ENCODE measurements at places on chromosomes 4 and X. TPM values are rescaled to one million over a fixed set of nuclear protein-coding genes. Genes with fewer than 3 reads are reported as not detected.

- no peak for DNase-seq
Observed at GRCh38 chrX:97751735-97752134, 868.0 kb downstream of the RPA4 start.

- no peak for DNase-seq
Observed at GRCh38 chr4:174972911-174973310, 54.8 kb downstream of the ADAM29 start.

- DNase-seq, result no peak
Observed at GRCh38 chr4:152858934-152859333, 77.2 kb upstream of the FHDC1 start.

- no peak for DNase-seq
Observed at GRCh38 chr4:112058433-112058832, 86.8 kb upstream of the FAM241A start.

Gene FGF16
- total RNA-seq, result not detected

DNA sequence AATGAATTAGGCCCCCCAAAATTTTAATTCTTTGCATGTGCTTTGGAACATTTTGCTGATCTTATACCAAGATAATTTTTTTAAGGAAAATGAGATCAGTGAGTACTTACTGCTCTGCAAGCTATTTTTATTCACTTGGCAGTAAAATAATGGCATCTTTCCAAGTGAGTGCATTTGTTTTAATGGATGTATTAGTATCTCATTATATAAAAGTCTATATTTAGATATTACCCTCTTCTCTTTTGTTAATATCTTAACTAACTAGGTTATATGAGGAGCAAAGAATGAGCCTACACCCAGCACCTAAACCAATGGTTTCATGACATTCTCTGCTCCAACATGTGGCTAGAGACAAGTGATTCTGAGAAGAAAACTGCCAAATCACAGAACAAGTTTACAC, 21.1 kb upstream of the ARAF start:
- DNase-seq, result no peak

DNA sequence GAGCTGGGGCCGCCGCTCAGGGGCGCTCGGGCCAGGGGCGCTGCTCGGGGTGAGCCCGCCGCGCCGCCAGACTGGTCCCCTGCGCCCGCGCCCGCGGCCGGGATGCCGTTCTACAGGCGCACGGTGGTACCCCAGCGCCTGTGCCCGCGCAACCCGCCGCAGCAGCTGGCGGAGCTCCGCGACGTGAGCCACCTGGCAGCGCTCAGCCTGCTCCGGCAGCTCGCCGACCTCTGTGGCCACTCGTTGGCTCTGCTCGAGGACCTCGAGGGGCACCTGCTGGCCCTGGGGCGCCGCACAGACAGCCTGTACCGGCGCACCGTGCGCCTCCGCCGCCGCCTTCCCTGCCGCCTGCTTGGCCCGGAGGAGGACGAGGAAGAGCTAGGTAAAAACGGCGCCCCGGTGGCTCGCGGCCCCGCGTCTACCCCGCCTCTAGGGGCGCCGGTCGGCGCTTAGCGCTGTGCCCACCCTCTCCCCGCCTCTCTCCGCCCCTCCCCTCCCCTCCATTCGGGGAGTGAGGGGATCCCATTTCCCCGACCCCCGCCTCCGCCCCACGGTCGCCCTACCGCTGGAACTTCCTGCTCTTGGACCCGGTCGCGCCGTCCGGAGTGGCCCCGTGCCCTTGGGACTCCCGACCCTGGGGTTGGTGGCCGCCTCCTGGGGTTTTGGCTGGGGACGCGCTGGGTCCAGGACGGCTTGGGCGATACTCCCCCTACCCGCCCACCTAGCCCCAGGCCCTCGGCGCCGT, 513 bp downstream of the NHSL2 start:
- no peak for DNase-seq

- no peak for DNase-seq
Observed at GRCh38 chr4:60721685-60722084, 478.4 kb upstream of the ADGRL3 start.

- no peak for DNase-seq
Observed at GRCh38 chrX:4579999-4580398, 866.5 kb upstream of the PRKX start.

DNA sequence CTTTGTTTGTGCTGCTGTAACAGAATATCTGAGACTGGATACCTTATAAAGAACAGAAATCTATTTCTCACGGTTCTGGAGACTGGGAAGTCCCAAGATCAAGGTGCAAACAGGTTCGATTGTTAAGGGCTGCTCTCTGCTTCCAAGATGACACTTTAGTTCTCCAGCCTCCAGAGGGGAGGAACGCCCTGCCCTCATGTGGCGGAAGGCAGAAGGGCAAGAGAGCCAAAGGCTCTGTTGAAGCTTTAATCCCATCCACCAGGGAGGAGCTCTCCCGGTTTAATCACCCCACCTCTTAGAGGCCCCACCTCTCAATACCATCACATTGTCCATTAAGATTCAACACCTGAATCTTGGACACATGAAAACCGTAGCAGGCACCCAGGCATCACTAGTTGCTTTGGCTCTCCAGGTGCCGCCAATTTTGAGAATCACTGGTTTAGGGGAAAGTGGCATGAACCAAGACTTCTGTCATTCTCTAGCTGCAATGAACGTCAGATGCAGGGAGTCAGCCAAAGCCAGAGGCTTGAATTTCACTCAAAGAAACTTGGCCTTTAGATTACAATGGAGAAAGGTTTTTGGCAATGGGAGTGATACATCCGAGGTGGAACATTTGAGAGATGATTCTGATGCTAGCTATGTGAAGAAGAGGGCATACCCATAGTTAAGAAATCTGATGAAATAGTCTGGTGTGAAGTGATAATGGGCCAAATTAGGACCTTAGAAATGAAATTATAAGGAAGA, 15.7 kb downstream of the FHL1 start:
- DNase-seq, result peak; percentile 54

Gene TCP11X2
- total RNA-seq, result not detected

Gene CD99
- total RNA-seq, result 463 TPM

Measured in SJSA1 (cell line).